ENCODE measurements at places on chromosomes 3 and 15.

DNA sequence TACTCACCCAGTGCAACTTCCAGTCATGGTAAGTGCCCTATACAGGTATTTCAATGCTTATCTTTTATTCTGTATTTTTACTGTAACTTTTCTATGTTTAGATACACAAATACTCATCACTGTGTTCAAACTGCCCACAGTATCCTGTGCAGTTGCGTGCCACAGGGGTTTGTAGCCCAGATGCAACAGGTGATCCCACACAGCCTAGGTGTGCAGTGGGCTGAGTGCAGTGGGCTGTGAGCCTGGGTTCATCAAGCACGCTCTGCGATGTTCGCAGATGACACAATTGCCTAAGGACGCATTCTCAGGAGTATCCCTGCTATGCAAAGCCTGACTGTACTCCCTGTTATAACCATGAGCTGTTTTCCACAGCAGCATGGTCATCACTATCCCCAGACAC, 36.2 kb upstream of the VGLL4 start:
- no peak for DNase-seq

DNA sequence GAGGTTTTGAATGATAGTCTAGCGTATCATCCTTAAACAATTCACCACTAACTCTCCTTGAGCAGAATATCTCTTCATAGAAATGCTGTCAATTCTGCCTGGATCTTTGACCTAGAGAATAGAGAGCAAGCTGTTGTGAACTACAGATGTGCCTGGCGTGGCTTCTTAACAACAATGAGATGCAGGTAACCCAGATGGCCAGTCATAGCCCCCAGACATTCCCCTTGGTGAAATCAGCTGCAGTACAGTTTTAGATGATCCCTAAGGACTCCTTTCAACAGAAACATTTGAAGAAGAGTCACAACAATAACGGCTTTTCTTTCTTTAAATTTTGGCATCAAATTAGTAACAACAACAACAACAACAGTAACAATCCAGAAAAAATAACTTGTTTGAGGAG, 1041.3 kb downstream of the ROBO1 start:
- DNase-seq = no peak

GRCh38 chr15:40790718-40791117, 16.2 kb upstream of the ZFYVE19 start:
- DNase-seq = no peak

GRCh38 chr3:10294030-10294586, 1.4 kb upstream of the GHRL start:
- no peak for DNase-seq

DNA sequence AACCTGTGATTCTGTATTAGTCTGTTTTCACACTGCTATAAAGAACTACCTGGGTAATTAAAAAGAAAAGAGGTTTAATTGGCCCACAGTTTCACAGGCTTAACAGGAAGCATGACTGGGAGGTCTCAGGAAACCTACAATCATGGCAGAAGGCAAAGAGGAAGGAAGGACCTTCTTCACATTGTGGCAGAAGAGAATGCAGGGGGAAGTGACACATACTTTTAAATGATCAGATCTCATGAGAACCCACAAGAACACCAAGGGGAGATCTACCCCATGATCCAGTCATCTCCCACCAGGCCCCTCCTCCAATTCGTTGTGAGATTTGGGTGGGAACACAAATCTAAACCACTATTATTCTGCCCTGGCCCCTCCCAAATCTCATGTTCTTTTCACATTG, 6.1 kb downstream of the ZKSCAN7 start:
- no peak for DNase-seq

- DNase-seq = no peak
These were observed 94.9 kb downstream of the ANO10 start for GRCh38 chr3:43526956-43527355.

DNA sequence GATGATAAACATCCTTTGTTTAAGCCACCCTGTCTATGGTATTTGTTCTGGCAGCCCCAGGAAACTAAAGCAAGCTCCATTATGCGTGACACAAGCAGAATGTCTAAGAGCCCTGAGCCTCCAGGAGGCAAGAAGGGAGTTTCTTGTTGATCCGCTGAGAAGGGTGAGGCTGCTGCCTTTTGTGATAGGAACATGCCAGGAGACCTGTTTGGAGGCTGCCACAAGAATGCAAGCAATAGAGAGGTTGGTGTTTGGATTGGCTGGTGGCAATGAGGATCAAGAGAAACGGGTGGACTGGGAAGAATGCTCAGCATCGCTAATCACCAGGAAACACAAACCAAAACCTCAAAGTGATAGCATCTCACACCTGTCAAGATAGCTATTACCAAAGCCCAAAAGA, 104.8 kb downstream of the ASB7 start:
- no peak for DNase-seq

- no peak for DNase-seq
These were observed at the start of gene C3orf62 for GRCh38 chr3:49276475-49277382. TSS of gene C3orf62 (minus strand) at chr3:49277232. CDS start at chr3:49276872, 360 bp downstream.
